ENCODE measurements at places on chromosomes 5 and 9.

GRCh38 chr5:175830586-175831300, 40.6 kb upstream of the CPLX2 start:
- H3K27me3 ChIP-seq = peaks cover 29% of the 10 kb centered on the region
- no peak overlapping the region for H3K27ac ChIP-seq
- H3K4me1 ChIP-seq = no peaks in the 10 kb centered on the region
- no peak for DNase-seq

DNA sequence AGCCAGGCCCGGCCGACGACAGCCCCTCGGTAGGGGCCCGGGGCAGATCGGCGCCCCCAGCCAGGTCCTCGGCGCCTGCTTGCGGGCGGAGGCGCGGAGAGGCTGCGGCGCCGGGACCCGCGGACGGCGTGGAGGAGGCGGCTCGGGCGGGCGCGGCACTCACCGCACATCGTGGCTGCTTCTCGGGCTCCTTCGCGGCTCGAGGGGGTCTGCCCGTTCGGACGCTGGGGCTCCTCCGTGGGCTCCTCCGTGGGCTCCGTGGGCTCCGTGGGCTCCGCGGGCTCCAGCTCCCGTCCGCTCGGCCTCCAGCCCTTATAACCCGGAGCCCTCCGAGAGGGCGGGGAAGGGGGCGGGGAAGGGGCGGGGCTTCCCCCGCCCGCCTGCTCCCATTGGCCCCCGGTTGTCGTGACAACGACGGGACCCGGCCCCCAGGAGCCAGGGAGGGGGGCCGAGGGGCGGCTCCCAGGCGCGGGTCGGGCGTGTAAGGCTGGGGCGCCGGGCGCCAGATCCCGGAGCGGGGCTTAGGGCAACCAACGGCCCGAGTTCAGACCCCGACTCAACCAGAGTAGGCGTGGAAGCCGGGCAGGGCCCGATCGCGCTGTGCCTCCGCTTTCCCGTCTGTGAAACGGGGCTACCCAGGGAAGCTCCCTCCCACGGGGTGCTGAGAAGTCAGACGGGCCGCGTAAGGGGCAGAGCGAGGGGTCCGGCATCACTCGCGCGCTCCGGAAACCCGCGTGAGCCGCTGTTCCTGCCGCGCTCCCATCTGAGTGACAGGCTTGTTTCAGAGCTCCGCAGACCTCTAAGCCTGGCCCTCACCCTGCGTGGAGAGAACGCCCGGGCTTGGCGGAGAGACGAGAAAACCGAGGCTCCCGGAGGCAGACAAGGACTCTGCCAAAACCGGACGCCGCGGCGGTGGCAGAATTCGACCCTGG, at the start of gene GFPT2:
TSS of gene GFPT2 (minus strand) at position 289 of the 932 bp plus-strand sequence. CDS start at position 170, 119 bp downstream.
- H3K4me3 ChIP-seq = peak within 1 kb of the TSS; percentile 76
- peak; percentile 82 for DNase-seq
- H3K27me3 ChIP-seq = peaks cover 66% of the 10 kb centered on the region
- H3K27ac ChIP-seq = peak within 1 kb of the TSS; percentile 75
- no peaks in the 10 kb centered on the region for H3K36me3 ChIP-seq

DNA sequence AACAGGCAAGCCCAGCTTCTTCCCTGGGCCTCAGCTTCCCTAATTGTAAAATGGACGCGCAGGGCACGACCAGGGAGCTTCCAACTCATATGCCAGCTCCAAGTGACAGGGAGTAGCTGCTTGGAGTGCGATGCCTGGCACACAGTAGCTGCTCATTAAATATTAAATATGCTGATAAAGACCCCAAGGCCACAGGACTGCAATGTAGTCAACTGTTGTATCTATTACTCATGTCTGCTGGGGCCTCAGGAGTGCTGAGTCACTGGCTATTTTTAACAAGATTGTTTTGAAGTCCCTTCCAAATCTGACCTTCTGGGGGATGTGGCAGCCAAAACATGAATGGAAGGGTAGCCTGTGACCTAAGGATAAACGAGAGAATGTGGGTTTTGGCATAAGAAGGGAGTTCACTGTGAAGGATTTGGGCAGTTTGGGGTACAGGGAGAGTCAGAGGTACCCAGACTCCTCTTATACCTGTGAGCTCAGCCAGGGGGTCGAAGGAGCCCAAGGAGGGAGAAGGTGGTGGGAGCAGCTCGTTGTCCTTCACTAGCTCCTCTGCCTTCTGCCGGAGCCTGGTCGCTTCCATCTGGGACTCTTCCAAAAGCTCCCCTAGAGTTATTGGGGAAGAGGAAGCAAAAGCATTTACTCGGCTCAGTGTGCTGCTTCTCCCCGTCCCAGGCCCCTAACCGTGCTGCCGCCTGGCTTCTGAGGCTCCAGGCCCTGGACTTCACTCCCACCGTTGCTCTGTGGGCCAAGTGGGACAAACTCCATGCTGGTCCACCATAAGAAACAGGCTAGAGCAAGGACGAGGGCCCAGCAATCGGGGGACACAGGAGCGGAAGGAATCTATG, 17.5 kb downstream of the TNIP1 start:
- H3K4me3 ChIP-seq = peak overlapping the region; percentile 9
- no peak for DNase-seq
- peaks cover 41% of the 10 kb centered on the region for H3K36me3 ChIP-seq
- peak overlapping the region; percentile 93 for H3K27ac ChIP-seq

DNA sequence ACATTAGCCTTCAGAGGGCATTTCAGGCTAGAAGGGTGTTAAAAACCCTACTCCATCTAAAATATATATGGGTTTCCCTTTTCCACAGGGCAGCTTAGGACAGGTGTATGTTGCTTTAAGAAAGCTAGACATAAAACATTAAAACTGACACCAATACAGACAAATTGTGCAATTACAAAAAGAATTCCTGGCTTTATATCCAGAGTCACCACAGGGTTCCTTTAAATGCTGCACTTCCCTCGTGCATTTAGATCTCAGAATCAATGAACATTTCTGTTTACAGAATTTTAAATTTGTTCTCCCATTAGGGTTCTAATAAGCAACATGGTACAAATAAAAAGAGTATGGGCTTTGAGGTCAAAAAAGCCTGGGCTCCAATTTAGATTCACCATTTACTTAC, 170.2 kb downstream of the MAPKAP1 start:
- no peak overlapping the region for H3K4me3 ChIP-seq
- H3K4me1 ChIP-seq = peaks cover 74% of the 10 kb centered on the region
- no peaks in the 10 kb centered on the region for H3K27me3 ChIP-seq
- no peak for DNase-seq
- H3K27ac ChIP-seq = peak overlapping the region; percentile 86

DNA sequence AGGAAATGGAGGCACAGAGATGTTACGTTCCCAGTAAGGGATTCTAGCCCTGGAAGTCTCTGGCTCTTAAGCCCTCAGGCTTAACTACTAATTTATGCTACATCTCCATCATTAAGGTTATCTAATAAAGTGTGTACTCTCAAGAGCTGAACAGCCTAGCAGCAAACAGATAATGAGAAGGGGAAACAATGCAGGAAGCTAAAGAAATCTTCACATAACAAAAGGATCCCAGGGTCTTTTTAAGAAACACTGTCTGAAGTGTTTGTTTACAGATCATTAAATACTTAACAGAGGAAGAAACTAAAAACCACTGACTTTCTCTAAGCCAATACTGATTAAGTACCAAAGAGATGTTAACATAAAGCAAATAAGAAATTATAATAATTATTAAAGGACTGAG, 129.0 kb downstream of the PAPPA start:
- no peak overlapping the region for H3K27ac ChIP-seq
- no peak for DNase-seq
- no peak overlapping the region for H3K4me3 ChIP-seq
- H3K36me3 ChIP-seq = no peaks in the 10 kb centered on the region
- no peaks in the 10 kb centered on the region for H3K4me1 ChIP-seq

GRCh38 chr5:123285122-123286023, 137.8 kb downstream of the CEP120 start:
- H3K4me3 ChIP-seq = peak overlapping the region; percentile 52
- no peak overlapping the region for H3K27ac ChIP-seq
- no peaks in the 10 kb centered on the region for H3K36me3 ChIP-seq
- H3K4me1 ChIP-seq = no peaks in the 10 kb centered on the region
- H3K27me3 ChIP-seq = peaks cover 67% of the 10 kb centered on the region

DNA sequence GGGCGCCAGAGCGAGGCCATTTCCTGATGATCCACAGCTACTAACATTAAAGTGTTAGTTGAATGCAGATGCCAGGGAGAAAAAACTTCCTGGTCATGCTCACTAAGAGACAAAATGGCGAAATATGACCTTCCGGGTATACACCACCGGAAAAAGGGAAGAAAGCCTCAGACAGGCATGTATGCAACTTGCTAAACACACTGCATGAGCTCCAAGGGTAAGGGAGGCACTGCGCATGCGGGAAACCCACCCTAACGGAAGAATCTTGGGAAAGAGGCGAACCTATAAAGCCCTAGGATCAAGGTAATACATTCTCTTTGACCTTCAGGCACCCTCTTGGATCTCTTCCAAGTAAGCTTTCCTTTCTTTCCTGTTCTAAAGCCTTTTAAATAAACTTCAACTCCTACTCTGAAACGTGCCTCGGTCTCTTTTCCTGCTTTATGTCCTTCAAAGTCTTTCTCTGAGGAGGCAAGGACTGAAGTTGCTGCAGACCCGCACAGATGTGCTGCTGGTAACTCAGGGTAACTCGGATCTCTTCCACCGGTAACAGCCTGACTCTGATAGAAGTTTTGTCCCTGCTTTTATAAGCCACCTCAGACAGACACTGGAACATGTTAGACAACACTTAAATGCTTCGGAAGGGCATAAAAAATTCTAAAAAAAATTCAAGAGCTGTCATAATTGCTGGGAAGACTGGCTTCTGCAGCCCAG, 64.9 kb downstream of the DTWD2 start:
- no peak overlapping the region for H3K4me3 ChIP-seq
- H3K4me1 ChIP-seq = peaks cover 5% of the 10 kb centered on the region
- DNase-seq = no peak

GRCh38 chr5:72280581-72281069, 39.4 kb downstream of the MRPS27 start:
- peak overlapping the region; percentile 80 for H3K27ac ChIP-seq
- no peaks in the 10 kb centered on the region for H3K27me3 ChIP-seq
- DNase-seq = no peak
- H3K36me3 ChIP-seq = peaks cover 7% of the 10 kb centered on the region
- peaks cover 47% of the 10 kb centered on the region for H3K4me1 ChIP-seq

DNA sequence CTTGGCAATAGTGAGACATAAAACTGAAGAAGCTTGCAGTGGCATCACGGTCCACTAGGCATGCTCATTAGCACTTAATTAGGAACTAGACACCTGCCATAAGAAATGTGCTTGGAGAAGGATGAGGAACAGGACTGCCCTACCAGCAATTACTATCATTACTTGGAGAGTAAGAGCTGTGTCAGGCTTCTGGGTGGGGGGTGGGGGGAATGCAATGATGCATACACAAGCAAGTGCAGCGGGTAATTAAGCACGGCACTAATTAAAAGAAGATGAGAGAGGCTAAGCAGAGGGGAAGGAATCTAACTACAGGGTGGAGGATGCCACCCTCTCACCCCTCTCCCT, 53.1 kb downstream of the TLE1 start:
- no peaks in the 10 kb centered on the region for H3K36me3 ChIP-seq
- DNase-seq = no peak
- H3K4me1 ChIP-seq = no peaks in the 10 kb centered on the region
- no peaks in the 10 kb centered on the region for H3K27me3 ChIP-seq
- H3K4me3 ChIP-seq = no peak overlapping the region
